ENCODE measurements at places on chromosomes 12 and 14.
A peak's percentile ranks its signal among the peaks of the same experiment; 100 is the strongest.

DNA sequence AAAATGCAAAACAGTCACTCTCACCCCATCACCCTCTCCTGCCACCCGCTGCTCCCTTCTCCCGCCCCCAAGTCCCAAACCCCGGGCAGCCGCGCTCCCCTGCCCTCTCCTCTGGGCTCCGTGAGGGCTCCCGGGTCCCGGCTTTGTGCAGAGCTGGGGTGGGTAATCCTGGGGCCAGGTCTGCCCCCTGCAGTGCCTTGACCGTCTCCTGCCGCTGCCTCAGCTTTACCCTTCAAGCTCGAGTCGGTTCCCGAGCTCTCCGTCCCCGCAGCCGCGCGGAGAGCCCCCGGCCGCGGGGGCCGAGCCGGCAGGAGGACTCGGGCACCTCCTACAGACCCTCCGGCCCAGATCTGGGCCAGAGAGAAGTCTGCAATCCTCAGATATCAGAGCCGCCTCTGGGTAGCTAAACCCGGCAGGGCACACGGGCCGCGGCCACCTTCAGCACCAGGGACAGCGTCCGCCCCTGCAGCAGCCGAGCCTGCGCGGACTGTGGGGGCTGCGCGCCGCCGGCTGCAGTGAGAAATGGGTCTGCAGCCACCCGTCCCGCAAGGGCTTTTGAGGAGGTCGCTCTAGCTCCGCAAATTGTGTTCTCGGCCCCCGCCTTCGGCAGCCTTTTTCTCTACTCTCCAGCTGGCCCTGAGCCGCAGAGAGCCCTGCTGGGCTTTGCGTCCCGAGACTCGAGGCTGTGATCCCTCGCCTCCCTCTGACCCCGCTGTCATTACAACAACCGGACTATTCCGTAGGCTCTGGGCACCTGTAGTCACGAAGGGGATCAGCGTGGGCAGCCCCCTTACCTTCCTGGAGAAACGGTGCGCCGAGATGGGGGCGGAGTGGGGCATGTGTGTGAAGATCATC is 1.2 kb downstream of the PRMT8 start:
- DNase-seq: peak; percentile 5

DNA sequence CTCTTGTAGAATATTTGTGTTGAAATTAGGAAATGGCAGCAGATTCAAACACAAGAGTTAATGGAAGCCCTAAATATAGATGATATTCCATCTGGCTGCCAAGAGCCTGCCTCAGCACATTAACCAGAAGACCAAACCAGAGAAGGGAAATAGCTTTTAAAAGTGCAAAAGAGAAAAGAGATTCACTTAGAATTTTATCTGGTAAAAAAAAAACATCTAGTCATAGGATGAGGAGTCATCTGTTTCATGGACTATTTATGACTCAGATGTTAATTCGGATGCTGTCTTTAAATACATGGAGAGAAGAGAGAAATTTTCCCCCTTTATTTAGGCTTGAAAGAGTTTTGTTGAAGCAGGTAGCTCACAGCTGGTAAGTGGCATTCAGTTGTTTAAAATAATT is 201.6 kb upstream of the NUDT4 start:
- DNase-seq: no peak

DNA sequence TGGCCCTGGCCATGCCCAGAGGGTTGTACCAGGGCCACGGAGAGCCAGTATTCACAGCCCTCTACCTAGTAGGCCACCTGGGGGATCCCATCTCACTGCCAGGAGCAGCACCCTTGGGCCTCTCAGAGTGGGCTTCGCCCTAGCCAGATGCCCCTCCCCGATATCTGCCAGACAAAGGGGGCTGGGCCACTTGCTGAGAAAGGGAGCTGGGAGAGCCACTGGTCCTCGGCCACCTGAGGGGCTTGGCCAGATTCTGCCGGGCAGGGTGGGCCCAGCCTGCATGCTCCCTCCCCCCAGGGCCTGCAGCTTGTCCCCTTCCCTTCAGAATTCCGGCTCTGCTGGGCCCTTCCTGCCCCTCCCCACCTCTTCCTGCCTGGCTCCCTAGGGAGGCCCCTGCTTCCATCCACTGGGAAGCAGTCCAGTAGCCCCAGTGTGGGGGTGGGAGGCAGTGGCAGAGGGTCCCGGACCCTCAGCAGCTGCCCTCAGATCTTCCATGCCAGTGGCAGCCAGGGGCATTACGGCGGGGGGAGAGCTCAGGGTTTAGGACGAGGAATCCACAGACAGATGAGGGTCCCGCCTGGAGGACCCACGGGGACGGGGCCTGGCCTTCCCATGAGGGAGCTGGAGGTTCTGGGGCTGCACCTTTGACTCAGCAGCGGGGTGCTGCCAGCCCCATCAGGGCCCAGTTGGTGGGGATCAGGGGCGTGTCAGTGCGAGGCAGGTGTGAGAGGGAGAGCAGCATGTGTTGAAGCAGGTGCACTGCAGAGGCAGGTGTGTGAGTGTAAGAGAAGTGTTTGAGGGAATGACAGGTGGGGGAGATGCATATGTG is 2.4 kb downstream of the CRIP2 start:
- DNase-seq: no peak

GRCh38 chr12:42696406-42697149 is 107.0 kb upstream of the PRICKLE1 start:
- no peak for DNase-seq

- no peak for DNase-seq
Observed at GRCh38 chr14:74551431-74552371, 58.1 kb downstream of the ISCA2 start.

GRCh38 chr12:14868916-14869506 is 16.6 kb downstream of the MGP start:
- DNase-seq: no peak

DNA sequence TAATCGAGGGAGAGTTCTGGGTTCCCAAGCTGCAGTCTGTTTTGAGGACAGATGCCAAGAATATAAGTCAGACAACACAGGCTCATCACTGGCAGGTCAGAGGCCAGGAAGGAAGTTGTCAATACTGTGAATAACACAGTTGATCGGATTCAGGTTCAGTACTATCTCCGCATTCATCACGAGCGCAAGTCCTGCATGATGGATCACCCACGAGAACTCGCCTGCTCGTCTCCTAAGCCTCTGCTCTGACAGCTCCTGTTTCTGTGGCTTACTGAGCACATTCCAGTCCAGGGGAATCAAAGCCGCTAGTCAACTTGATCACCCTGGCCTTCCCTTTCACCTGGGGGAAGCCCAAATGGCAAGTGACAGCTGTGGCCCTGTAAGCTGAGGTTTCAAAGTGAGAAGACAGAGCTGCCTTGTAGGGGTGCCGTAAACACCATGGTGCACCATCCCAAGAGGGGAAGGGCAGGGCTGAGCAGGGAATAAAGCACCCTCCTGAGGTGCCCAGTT is 60.1 kb upstream of the DICER1 start:
- no peak for DNase-seq

DNA sequence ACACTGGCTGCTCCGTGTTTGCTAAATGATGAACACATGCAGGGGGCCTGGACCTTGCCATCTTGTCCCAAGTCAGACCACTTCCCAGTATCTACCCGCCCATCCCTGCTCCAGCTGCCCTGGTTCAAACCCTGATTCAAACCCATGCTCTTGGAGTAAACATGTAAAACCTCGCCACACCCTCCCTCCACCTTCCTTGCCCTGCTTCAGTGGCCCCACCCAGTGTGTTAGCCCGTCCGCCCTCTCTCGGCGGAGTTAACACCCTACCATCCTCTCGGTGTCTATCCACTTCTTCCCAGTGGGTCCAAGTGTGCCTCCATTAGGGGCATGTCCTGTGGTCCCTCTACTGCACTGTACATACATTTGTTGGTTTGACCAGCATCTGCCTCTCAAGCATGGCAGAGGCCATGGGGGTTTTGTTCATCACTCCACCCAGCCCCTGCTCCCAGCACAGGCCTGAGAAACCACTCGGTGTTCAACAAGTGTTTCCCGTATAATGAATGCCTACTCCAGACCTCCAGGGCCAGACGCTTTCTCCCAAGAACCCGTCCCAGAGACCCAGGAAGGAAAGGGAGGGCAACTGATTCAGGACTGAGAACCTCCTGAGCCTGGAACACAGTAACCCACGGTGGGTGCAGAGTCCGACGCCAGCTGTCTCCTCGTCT is 37.1 kb downstream of the P2RX4 start:
- DNase-seq: no peak

GRCh38 chr14:103209054-103209453 is 85.8 kb downstream of the TNFAIP2 start:
- no peak for DNase-seq

GRCh38 chr14:96894966-96895365 is 97.8 kb downstream of the VRK1 start:
- DNase-seq: no peak
